ENCODE measurements at places on chromosomes 3 and 15.

- DNase-seq = no peak
Measured at GRCh38 chr3:172448661-172449465, 607 bp upstream of the GHSR start.

- DNase-seq = no peak
Measured at GRCh38 chr3:111194048-111194447, 122.4 kb downstream of the NECTIN3 start.

DNA sequence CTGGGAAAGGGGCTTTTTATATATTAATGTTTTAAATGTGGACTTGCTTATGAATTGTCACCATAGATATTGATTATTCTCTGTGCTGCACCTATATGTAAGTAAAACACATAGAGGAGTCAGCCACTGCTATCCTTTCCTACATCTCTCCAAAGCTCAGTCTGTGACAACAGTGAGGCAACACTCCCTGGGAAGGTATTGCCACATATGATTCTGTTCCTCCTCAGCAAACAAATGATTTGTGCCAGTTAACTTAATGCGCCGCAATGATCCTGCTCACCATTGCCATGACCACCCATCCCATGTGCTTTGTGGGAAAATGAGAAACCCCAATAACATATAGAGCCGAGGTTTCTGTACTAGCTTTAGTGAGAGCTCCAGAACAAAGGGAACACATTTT is 75.1 kb upstream of the FBN1 start:
- DNase-seq = no peak

DNA sequence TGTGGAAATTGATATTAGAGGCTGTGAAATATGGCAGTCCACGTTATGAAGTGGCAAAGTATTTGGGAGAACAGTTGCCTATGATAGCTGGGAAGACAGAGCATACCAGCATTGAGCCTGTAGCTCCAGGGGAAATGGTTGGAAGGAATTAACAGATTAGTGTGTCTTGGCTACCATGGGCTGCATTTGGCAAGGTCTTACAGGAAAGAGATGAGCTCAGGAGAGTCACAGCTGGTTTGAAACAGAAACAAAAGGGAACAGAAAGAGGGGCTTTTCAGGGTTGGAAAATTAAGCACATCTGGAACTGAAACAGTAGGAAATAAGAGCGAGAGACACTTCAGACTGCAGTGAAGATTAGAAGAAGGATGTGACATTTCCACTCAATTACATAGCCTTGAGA is 141.7 kb downstream of the FBLN2 start:
- no peak for DNase-seq

GRCh38 chr3:114552527-114552812 is 258.6 kb downstream of the TIGIT start:
- no peak for DNase-seq

DNA sequence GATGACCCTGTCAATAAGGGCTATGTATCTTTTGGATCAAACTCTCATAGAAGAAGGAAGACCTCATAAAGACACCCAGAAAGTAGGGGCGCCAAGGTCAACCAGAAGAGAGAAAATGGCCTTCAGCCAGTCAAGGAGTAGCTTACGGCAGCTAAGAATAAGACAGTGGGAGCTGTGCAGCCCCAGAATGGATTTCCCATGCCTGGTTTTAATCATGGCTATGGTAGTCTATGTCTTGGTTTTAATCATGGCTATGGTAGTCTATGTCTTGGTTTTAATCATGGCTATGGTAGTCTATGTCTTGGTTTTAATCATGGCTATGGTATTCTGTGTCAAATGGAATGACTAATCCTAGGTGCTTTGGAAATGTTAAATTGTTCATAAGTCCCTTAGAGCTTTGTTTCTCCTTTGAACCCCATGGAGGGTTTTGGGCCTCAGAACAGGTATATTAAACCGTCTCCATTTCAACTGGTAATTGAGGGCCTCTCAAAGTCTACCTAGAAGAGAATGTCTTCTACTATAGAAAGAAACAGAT is 742.0 kb upstream of the CFAP20DC start:
- no peak for DNase-seq

GRCh38 chr3:100653604-100654294 is 44.3 kb downstream of the ADGRG7 start:
- no peak for DNase-seq

DNA sequence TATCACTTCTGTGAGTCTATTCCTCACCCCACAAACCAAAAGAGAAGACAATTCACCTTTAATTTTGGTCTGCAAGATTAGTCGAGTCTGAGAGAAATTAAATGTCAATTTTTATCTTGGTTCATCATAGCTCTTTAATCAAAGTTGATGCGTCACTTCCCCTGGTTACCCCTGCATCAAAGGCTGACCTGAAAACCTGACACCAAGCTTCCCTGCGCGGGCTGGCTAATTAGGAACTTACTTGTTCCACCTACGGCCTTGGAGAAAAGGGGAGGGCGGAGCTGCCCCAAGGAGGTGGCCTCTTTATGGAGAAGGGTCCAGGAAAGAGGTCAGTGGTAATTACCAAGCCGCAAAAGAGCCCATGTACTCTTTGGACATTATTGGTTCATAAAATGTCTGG is 218.4 kb downstream of the ARRDC4 start:
- no peak for DNase-seq

DNA sequence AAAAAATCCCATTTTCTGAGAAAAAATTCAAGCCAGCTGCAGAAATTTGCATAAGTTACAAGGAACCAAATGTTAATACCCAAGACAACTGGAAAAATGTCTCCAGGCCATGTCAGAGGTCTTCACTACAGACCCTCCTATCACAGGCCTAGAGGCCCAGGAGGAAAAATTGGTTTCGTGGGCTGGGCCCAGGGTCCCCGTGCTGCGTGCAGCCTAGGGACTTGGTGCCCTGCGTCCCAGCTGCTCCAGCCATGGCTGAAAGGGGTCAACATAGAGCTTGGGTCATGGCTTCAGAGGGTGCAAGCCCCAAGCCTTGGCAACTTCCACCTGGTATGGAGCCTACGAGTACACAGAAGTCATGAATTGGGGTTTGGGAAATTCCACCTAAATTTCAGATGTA is 78.0 kb downstream of the MYH15 start:
- no peak for DNase-seq

GRCh38 chr15:68592054-68592453 is 13.3 kb downstream of the CORO2B start:
- DNase-seq = no peak

DNA sequence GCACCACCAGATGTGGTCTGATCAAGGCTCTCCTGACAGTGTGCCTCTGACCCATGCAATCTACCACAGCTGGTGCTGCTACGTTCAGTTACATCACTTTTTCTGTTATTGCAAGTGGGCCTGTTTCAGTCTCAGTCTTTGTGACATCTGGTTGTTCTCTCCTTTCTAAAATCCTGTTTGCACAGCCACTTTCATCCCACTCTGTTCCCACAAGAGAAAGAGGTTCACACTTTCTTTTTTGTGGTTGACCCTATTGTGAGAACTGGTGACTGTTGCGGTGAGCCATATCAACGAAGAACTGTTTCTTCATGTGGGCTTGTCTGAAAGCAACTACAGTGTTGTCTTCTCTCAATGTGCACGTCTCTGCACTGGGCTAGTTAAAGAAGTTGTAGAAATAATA is 342.8 kb upstream of the ARPP21 start:
- no peak for DNase-seq

Data from stimulated activated CD8-positive, alpha-beta memory T cell treated with anti-CD3 and anti-CD28 coated beads, Interleukin-2, amount 100 ng/mL, for 1 hour (primary cell).